ENCODE measurements at places on chromosomes 3 and 15.

DNA sequence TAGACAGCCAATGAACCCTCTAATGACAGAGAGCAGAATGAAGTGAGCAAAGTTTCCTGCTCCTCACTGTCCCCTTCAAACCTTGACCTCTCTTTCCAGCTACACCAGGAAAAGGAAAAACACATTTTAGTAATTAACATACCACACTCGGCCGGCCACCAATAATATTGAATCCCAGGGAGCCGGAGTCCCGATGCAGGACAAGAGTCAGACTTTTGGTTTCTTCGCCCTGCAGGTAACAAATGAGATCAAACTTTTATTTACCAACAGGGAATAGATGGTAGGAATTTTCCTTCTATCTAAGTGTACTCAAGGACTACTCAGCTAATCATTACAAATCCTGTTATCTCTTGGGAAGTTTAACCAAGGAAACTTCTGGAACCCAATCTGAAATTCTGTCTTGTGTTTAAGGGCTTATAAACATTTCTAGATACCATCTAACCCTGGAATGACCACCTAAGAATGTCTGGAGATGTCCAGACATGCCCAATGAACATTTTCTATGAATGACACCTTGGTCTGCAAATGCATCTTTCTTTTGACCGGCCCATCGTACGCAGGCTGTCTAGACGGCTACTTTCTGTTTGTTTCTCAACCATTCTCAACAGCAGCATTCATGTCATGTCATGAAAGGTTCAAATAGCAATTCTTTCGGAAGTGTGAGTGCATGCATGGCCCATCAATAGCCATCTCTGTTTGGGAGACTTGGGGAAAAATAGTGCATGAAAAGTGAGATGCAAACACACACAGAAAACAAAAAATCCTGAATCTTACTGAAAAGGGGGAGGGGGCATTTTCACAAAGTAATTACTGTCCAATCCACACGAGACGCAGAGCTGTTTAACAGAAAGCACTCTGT lies 16.1 kb downstream of the PDZRN3 start:
- no peak for DNase-seq

- no peak for DNase-seq
Measured at GRCh38 chr3:22977650-22978289, 225.4 kb upstream of the UBE2E2 start.

- no peak for DNase-seq
Measured at GRCh38 chr3:49662720-49663413, 11.3 kb upstream of the APEH start.

DNA sequence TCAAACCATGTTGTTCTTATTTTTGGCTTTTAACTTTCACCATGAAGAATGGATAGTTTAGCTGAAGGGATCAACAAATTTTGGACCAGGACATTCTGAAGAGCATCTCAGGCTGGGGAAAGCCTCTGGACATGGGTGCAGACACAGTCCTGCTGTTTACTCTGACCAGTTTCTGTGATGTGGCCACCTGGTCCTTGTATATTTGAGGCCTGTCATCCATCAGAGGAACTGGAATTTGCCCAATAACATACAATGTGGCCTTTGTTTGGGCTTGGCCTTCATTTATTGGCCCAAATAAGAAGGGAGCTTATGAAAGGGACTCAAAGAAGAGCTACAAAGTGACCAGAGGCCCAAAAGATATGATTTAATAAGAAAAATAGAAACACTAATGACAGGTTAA lies 127.9 kb downstream of the MYRIP start:
- no peak for DNase-seq

DNA sequence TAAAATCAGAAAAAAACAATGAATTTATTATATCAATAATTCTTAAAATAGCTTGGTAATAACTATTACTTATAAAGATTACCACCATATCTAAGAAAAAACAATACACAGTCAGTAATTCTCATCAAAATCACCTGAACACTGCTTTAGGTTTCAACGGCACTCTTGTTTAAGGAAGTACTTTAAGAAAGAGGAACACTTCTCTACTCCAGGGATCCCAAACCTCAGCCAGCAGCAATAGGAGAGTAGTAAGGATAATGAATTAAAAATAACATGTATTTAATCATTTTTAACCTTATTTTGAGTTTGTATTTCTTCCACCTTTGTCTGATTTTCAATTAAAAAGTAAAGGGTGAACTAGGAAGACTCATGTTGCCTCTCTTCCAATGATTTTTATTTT lies 494.0 kb upstream of the NR2F2 start:
- no peak for DNase-seq

DNA sequence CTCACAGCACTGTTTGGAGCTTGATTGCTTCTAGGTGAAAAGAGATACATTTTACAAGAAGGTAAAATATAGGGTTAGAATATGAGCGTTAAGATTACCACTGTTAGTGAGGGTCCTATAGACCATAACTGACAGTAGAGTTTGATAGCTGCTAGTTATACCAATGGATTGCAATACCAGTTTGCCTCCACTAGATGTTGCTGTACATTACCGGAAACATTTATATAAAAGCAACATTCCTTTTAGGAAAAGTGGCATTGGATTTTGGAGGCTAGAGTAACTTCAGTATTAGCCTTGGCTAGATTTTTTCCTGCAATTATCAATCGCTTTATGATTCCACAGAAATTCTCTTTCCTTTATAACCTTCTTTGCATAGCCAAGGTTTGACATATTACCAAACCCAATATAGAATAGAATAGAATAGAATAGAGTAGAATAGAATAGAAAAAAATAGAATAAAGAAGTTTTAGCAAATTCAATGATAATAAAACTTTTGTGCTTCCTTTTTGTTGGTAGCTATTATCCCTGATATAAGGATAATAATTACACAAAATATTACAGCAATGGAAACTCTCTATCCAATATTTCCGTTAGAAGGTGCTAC lies 1093.6 kb upstream of the ALCAM start:
- no peak for DNase-seq

DNA sequence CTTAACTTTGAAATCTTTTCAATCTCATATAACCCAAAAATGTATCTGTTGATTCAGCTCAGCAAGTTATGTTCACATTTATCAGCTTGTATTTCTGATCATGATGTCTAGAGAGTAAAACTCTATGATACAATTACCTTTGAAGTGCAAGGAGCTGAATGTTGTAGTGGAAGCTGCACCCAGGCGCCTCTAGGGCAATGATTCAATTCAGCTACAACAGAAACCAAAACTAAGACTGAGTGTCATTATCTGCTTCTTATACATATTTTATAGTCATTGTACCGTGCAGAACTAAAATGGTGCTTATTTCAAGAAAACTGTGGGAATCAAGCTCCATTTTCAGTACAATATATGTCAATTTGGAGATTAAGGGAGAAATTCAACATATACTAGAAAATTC lies 1237.5 kb downstream of the ZPLD1 start:
- DNase-seq = no peak

DNA sequence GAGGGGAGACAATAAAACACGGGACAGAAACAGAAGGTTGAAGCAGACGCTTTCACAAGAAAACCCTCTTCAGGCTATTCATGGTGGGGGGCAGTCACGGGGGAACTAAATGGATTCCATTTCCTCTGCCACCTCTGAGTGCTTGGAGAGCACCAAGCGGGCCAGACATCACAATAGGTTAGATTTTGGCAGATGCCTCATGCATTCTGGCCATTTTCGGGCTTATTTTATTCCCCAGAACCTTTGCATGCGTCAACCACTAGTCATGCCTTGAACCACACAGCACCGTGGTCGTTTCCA lies 82.2 kb downstream of the RORA start:
- no peak for DNase-seq

DNA sequence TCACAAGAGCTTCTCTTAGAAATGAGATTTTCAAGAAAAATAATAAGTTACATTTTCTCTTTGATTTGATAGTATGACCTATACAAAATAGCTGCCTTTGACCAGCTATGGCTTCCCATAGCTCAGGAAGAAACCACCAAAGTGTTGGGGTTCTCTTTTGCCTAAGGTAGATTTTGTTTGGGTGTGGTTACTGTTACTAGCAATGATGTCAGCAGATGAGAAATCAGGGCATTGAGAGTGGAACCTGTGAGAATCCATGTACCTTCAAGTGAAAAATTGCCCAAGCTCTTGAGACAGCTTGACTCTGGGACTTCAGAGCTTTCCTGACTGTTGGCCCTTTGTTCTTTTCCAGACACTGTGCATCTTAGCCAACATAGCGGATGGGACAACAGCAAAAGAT lies 45.6 kb downstream of the NME9 start:
- DNase-seq = no peak

DNA sequence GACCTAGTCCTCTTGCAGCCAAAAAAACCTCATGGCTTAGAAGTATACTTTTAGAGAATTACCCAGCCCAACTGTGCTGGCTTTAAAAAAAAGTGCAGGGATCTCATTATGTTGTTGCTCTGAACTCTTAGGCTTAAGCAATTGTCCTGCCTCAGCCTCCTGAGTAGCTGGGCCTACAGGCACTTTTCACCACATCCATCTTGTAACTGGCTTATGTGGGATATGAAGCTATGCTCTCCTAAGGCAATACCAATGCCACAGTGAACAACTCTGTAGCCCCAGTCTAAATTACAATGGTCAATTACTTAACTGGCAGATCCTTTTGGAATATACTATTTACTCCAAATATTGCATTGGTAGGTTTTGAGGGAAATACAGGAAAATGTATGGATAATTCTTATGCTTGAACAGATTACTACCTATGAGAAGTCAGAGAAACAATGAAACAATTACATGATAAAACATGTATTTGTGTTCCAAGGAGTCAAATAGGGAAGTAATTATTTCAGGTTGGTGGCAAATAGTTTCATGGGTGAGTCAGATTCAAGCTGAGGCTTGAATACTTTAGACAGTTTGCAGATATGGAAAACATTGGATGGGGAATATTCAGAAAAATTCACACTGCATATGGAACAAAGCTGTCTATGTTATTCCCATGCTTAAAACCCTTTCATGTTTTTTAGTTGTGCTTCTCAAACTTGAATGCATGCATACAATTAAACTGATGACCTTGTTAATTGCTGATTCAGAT lies 34.6 kb upstream of the GPR149 start:
- DNase-seq = no peak

- DNase-seq = no peak
Measured at GRCh38 chr15:58302832-58303231, 129.0 kb upstream of the LIPC start.

- no peak for DNase-seq
Measured at GRCh38 chr3:128285967-128286321, 132.7 kb downstream of the EEFSEC start.

- no peak for DNase-seq
Measured at GRCh38 chr15:79031821-79032220, 58.8 kb downstream of the RASGRF1 start.

GRCh38 chr3:37862219-37862902 lies 681 bp downstream of the CTDSPL start:
- peak; percentile 75 for DNase-seq

- DNase-seq = no peak
Measured at GRCh38 chr3:105930733-105931132, 61.9 kb upstream of the CBLB start.

GRCh38 chr3:141933421-141934300 lies 57.2 kb downstream of the ATP1B3 start:
- DNase-seq = no peak

DNA sequence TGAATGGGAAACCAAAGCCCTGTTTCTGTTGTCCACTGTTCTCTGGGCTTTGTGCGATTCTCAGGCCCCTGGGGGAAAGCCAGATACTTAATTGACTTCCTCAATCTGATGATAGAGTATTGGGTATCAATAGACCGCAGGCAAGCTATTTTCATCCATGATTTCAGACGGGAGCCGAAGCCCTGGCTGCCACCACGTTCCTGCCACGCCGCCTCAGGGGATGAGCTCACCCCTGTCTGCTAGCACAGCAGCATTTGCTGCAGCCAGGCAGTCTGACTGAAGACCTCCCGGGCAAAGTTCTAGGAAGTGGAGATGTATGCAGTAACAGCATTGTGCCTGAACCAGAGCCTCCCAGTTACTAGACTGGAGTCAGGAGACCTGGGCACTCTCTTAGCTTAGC lies 69.8 kb downstream of the ISG20 start:
- DNase-seq = no peak

DNA sequence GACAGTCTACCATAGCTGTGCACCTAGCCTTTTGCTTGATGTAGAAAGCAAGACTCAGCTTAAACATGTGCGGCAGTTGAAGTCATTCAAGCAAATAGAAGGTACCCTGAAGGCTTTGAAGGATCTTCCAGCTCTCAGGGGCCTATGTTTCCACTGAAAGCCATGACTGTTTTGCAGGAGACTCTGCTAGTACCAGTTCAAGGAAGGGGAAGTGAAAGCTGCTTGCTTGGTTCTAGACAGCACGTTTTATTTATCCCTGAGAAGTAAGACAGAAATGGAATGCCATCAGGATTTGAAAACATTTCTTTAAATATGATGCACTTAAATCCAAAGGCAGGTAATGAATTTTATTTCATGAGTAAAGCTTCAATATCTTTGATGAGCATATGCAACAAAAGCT lies 311.4 kb downstream of the PDCD6IP start:
- DNase-seq = no peak

- no peak for DNase-seq
Measured at GRCh38 chr3:69542089-69542804, 156.4 kb upstream of the FRMD4B start.

DNA sequence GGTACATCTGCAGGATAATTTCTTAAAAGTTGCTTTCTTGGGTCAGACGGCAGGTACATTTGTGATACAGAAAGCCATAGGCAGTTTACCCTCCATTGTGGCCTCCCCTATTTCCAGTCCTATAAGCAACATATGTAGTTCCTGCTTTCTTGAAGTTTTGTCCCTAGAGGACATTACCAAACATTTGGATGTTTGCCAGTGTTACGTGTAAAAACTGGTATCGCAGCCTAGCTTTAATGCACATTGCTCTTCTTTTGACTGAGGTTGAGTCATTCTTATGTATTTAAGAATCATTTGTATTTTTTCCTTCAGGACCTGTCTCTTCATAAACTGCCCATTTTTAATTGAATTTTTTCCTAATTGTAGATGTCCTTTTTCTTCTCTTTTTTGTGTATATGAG lies 114.3 kb downstream of the DIPK2A start:
- DNase-seq = no peak

GRCh38 chr3:181912384-181912783 lies 200.7 kb downstream of the SOX2 start:
- DNase-seq = no peak

- DNase-seq = no peak
Measured at GRCh38 chr3:194070220-194070633, 65.7 kb upstream of the HES1 start.

DNA sequence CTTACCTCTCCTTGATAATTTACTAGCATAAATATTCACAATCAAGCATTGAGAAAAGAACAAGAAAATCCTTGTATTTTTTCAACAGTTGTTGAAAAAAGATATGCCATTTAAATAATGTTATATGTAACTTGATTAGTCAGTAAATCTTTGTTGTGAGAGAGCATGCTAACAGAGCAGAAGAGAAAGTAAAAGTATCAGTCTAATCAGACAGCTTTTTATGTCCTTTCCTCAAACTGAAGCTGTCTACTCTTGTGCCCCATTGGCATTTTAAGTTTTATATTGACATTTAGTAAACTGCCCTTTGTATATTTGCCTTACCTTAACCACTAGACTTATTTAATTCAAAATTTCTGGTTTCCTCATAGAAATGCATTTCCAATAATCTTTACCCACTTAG lies 668.7 kb downstream of the OTOL1 start:
- no peak for DNase-seq

- no peak for DNase-seq
Measured at GRCh38 chr3:193620057-193620456, 27.0 kb downstream of the OPA1 start.
